Suprapubic skin (tissue), 4 donors: ENCODE measurements at places on chromosomes 4 and X.

- DNase-seq = no peak
Observed at GRCh38 chr4:138845664-138846063, 169.9 kb upstream of the NOCT start.

GRCh38 chrX:15525664-15526416 is 25.2 kb downstream of the BMX start:
- DNase-seq = no peak

DNA sequence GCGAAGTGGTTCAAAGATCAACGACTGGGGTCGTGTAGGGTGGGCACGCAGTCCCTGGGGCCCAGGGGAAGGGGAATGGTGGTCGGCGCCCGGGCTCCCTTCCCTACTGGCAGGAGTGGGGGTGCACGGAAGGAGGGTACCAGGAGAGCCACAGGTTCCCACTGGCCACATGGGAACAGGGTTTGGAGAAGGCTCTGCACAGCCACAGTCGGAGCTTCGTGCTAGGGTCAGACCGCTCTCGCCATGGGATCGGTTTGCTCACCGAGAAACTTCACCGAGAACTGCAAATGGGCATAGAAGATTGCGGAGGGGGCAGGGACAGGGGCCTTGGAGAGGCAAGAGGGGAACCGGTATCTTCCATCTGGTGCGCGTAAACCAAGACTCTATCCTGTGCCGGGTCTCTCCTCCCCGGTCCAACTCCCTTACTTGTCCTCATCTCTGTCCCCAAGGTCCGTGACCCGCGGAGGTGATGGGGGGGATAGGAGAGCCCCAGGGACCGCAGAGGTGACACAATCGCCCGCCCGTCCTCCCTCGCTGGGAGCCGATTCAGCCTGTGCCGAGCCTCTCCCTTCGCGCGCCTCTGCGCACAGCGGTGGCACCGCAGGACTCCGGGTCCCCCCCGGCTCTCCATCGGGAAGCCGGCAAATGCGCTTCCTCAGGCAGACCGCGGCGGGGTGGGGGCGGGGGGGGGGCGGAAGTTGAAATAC is 1.0 kb downstream of the SCD5 start:
- no peak for DNase-seq

DNA sequence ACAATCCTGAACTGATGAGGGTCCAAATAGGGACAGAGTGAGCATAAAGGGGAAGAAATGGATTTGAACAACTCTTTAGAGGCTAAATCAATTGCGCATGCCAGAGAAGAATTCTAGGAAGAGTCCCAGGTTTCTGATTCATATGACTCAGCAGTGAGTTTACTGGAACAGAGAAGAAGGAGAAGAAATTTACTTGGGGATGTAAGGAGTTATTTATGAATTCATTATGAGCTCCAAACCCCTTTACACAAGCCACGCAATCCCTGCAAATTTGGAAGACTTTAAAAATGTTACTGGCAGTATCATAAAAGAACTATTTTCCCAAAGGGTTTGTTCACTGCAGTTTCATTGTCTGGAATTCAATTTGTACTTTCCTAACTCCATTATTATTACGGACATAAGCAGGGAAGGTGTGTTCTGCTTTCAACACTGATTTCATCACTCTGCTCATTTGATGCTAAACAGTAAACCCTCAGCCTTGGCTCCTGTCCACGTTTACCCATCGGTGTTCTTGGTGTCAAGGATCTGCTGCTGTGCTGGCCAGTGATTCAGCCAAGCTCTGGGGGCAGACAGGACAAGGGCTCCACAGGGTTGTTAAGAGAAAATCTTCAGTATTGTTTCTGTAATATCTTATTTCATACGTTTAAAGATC is 273.7 kb downstream of the HNRNPD start:
- no peak for DNase-seq

GRCh38 chr4:32172086-32172485 is 1451.9 kb downstream of the PCDH7 start:
- DNase-seq = no peak

GRCh38 chr4:177293208-177294033 is 16.3 kb upstream of the NEIL3 start:
- no peak for DNase-seq

- DNase-seq = no peak
Observed at GRCh38 chr4:15443371-15444160, 15.7 kb downstream of the C1QTNF7 start.

GRCh38 chr4:109435635-109436034 is 2.0 kb downstream of the SEC24B start:
- no peak for DNase-seq
